ENCODE measurements at places on chromosomes 16 and 17.

GRCh38 chr17:28969706-28970393 is 18.5 kb upstream of the PHF12 start:
- no peak for ATAC-seq

GRCh38 chr17:12977008-12977751 is 40.6 kb downstream of the ELAC2 start:
- no peak for ATAC-seq

DNA sequence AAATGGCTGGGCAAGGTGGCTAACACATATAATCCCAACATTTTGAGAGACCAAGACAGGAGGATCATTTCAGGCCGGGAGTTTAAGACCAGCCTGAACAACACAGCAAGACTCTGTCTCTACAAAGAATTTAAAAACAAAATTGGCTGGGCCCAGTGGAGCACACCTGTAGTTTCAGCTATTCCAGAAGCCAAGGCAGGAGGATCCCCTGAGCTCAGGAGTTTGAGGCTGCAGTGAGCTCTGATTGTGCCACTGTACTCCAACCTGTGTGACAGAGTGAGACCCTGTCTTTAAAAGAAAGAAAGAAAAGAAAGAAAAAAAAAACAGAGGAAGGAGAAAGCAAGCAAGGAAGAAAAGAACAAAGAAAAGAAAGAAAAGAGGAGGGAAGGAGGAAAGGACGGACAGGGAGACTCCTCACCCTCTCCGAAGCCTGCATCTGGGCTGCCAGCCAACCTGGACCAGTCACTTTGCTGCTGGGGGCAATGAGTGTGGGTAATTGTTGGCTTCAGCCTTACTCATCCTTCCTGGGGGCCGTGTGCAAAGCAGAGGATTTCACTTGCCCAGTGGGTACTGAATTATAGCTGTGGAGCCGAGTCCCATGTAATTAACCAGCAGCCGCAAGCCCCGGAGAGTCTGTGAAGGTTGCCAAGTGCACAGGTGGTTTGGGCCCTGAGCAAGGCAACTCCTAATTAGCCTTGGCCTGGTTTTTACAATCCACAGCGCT is 6.7 kb upstream of the MT4 start:
- ATAC-seq = peak; percentile 94

GRCh38 chr17:1384905-1385435 is 15.1 kb downstream of the YWHAE start:
- ATAC-seq = no peak

- ATAC-seq = no peak
Measured at GRCh38 chr17:34658811-34659560, 79.6 kb downstream of the TMEM132E start.

GRCh38 chr17:45104497-45104896 is 27.8 kb downstream of the PLCD3 start:
- ATAC-seq = no peak

- ATAC-seq = no peak
Measured at GRCh38 chr17:3049705-3050295, 13.6 kb downstream of the OR1D5 start.

DNA sequence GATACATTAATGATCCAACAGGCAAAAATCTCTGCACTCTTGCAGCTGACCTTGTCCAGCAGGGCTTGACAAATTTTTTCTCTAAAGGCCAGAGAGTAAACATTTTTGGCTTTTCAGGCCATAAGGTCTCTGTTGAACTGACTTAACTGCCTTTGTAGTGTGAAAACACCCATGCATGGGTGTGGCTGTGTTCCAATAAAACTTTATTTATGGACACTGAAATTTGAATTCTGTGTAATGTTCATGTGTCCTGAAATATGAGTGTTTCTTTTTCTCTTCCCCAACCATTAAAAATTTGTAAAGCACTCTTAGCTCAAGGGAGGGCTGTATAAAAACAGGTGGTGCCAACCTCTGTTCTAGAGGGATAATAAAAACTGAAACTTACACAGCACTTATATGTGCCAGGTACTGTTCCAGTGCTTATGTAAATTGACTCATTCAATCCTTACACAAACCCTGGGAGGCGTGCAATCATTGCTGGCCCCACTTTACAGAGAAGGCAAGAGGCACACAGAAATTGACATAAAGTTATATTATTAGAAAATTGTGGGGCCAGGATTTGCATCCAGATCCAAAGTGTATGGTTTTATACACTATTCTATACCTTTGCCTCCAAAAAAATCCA is 18.8 kb upstream of the ZNF423 start:
- no peak for ATAC-seq

DNA sequence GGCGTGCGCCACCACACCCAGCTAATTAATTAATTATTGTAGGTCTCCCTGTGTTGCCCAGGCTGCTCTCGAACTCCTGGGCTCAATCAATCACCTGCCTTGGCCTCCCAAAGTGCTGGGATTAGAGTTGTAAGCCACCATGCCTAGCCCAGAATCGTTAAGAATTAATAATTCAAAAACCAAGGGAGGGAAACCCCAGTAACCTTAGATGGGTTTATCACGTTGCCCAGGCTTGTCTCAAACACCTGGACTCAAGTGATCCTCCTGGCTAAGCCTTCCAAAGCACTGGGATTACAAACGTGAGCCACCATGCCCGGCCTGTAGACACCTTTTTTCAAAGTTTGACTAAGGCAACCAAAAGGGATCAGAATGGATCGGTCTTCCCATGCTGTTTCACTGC is 21.6 kb downstream of the CD300LF start:
- ATAC-seq = no peak

DNA sequence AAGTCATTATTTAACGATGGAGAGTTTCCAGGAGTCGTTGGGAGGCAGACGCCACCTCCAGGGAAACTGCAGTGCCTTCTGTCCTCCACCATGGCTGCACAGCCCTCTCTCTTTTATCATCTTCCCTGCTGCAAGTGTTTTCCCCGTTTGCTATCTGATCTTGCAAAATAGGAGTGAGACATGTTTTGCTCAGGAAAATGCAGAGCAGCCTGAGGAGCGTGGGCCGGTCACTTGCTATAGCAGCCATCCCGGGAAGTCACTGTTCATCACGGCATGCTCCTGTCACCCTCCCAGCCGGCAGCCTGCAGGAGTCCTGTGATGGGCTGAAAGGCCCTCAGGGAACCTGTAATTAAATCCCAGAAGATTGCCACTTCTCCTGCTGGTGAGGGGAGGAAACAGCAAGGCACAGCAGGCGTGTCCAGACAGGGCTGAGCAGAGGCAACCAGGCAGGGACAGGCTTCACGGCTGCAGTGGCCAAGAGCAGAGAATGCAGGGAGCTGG is 143.1 kb downstream of the GSG1L start:
- ATAC-seq = peak; percentile 76

GRCh38 chr17:66671156-66671555 is 163.8 kb upstream of the CACNG5 start:
- peak; percentile 24 for ATAC-seq

- no peak for ATAC-seq
Measured at GRCh38 chr16:87721622-87722585, 43.9 kb downstream of the KLHDC4 start.

- no peak for ATAC-seq
Measured at GRCh38 chr17:4509923-4510617, 11.4 kb downstream of the SPNS2 start.

DNA sequence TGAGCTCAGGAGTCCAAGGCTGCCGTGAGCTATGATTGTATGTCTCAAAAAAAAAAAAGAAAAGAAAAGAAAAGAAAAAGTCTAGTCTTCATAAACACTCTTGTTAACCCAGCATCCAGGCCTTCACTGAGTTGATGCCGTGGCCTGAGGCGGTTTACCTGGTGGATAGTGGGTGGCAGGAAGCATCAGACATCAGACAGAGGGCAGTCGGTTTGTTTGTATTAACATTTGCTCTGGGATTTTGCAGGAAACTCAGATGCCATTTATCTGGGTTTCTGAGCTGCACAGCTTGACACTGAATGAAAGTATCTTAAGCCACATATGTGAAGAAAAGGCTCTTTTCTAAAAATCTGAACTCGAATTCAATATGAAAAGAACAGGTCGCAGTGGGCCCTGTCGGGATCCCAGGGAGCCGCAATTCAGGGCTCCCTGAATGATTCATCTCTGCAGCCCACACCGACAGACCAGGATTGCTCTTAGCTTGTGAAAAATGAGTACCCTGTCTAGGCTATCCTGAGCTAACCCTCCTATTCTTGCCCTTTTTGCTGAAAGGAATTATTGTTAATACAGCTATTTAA is 1.1 kb upstream of the DBNDD1 start:
- peak; percentile 6 for ATAC-seq

- peak; percentile 95 for ATAC-seq
Measured at GRCh38 chr16:84952335-84953189, 58.8 kb downstream of the ZDHHC7 start.

DNA sequence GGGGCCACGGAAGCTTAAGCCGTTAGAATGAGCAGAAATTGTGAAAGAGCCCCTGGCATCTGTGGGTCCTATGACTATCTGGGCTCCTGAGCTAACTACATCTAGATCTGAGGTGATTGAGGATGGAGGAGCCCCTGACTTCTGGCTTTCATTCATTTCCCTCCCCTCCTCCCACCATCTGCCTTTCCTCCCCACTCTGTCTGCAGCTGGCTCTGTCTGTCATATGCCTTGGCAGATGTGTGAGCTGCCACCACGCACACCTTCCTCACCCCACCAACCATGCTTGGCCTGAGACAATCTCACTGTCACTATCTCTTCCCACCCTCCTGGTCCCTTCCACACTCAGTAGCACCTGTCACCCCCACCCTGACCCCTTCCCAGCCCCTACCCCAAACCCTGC is 5.1 kb downstream of the CD300E start:
- no peak for ATAC-seq

DNA sequence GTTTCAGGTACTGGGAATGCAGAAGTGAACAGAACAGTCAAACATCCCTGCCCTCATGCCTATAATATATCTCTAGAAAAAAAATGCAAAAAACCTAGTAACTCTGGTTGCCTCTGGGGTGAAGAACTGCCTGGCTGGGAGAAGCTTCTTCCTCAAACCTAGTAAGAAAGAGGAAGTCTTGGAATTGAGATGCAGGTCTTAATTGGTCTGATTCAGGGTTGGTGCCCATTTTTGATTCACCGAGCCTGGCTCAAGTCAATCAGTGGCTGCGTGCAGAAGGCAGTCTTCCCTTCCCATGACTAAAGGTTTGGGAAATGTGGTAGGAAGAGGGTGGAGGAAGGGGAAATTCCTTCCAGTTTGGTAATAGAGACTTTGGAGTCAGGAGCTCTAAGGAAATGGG is 22.4 kb downstream of the CDRT15 start:
- ATAC-seq = no peak

GRCh38 chr16:4976611-4977145 is 18.5 kb downstream of the SEC14L5 start:
- no peak for ATAC-seq

DNA sequence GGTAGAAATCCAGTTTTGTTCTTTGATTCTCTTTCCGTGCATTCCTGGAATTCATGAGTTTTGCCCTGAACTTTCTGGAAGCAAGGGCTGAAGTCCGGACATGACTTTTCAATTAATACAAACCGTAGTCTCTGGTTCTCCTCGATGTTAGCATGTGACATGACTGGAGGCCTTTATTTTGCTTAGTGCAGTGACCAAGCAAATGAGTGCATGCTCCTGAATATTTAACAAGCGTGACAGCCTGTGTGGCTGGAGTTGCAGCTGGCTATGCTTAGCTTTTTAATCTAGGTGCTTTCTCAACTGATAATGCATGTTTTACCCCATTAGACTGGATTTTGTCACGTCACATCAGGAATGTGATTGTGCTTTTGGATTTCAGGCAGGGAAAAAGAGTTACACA is 302.1 kb downstream of the MAP2K6 start:
- ATAC-seq = no peak

DNA sequence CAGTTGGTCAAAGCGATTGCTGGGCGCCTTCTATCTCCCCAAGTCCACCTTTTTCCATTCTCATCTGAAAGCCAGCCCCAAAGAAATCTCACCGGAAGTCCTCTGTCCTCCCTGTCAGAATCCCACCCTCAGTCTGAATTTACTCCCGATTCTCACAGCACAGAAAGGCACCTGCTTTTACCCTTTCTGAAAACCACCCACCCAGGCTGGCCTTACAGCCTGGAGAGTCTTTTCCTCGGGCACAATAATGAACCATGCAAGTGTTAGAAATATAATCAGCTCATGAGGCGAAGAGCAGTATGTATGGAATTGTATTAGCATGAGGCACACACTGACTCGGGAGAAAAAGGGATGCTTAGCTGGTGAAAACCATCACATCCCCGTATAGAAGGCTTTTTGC is 1.2 kb upstream of the ZFHX3 start:
- ATAC-seq = no peak

GRCh38 chr16:71973001-71973400 is 27.2 kb downstream of the PKD1L3 start:
- no peak for ATAC-seq

DNA sequence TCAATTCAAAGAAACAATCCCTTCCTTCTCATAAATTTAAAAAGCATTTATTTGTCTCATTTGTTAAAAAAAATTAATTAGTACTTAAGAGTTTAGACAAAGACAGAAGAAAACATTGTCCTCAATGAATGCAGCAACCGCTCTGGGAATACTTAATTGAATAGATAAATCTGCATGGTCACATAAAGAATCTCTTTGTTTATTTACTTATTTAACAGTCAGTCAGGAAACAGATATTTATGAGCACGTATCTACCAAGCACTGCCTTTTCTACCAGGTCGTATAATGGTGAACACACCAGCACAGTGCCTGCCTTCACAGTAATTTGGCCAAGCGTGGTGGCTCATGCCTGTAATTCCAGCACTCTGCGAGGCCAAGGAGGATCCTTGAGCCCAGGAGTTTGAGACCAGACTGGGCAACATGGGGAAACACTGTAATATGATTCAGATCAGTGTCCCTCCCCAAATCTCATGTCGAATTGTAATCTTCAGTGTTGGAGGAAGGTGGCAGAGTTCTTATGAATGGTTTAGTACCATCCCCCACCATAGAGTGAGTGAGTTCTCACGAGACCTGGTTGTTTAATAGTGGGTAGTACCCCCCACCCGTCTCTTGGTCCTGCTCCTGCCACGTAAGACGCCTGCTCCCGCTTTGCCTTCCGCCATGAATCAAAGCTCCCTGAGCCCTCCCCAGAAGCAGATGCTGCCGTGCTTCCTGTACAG is 8.1 kb downstream of the WIPI1 start:
- ATAC-seq = no peak

GRCh38 chr17:81518785-81519283 is 6.2 kb upstream of the ACTG1 start:
- ATAC-seq = no peak

- peak; percentile 67 for ATAC-seq
Measured at GRCh38 chr17:41500131-41500911, 5.1 kb downstream of the KRT13 start.

DNA sequence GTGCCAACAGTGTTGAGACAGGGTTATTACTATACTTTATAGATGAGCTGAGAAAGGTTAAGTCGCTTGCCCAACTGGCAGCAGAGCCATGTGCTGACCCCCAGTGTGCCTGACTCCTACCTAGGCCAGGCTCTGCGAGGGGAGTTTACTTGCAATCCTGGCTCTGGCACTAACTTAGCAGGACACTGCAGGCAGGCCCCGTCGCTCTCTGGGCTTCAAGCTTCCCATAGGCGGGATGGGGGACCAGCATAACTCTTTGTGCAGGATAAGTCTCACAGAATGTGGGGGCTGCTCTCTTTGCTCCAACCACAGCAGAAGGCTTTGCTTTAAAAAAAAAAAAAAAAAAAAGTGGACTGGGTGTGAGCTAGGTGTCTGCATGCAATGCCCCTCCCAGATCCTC is 102.7 kb downstream of the GNAO1 start:
- ATAC-seq = no peak
